ENCODE measurements at places on chromosomes 4 and X. TPM values are rescaled to one million over a fixed set of nuclear protein-coding genes. Genes with fewer than 3 reads are reported as not detected.

The SMR3B gene
- not detected for total RNA-seq

The NDUFA1 gene
- total RNA-seq, result 82.7 TPM

GRCh38 chr4:6472008-6472386 is 417 bp downstream of the PPP2R2C start:
- no peak for DNase-seq
- H3K27me3 ChIP-seq, result peaks cover 13% of the 10 kb centered on the region
- H3K4me1 ChIP-seq, result peaks cover 9% of the 10 kb centered on the region
- H3K27ac ChIP-seq, result no peak overlapping the region

DNA sequence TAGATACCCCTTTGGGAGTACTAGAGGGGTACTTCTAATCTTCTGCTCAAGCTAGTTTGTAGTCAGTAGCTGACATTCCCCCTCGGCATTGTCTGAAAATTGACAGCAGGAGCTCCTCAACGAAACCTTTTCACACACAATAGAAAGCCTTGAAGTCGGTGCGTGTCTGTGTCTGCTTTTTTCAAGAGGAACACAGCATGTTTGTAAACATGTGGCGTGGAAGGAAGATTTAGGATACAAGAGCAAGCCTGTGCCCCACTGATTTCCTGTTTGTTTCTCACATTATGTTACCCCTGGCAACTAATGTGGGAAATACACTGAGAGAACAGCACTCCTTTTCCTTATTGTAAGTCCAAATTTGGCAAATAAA is 252.6 kb downstream of the ANKRD50 start:
- H3K36me3 ChIP-seq, result no peaks in the 10 kb centered on the region
- no peaks in the 10 kb centered on the region for H3K4me1 ChIP-seq
- no peaks in the 10 kb centered on the region for H3K27me3 ChIP-seq
- no peak overlapping the region for H3K27ac ChIP-seq
- no peak for DNase-seq

- peaks cover 68% of the 10 kb centered on the region for H3K36me3 ChIP-seq
- H3K27me3 ChIP-seq, result no peaks in the 10 kb centered on the region
- no peak for DNase-seq
- H3K27ac ChIP-seq, result no peak overlapping the region
- no peak overlapping the region for H3K4me3 ChIP-seq
- H3K4me1 ChIP-seq, result no peaks in the 10 kb centered on the region
Observed at GRCh38 chrX:136867518-136867917, 13.0 kb downstream of the RBMX start.

DNA sequence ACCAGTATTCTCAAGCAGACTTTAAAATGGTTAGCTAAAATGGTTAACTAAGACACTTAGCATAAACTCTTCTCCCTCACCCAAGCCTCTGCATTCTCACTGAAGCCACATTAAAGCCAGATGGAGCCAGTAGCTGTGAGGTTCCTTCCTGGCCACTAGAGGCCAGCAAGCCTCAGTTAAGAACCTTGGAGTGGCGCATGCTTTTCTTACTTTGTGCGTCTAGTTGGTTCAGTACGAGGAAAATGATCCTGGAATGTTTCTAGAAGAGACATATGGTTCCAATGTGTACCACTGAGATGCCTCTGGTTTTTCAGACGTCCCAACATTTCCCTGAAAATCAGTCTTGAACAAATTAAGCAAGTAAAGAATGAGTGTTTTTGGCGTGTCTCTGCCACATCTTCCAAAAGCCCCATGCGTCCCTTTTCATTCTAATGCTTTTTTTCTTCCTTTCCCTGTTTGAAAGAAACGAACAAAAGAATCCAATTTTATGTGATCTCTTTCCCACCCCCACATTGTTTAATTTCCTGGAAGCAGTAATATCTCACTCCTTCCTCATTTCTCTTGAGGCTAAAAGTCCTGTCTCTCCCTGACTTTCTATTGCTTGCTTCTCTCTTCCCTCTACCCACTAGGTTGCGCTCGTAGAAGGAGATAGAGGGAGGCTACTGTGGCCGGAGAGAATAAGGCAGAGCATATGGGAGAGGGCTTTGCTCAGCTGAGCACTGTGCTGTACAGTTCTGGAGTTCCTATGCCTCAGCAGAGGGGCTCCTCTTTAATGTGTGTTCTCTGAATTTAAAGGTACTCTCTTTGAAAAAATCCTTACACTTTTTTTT is 82.9 kb upstream of the TAB3 start:
- no peak overlapping the region for H3K27ac ChIP-seq
- no peaks in the 10 kb centered on the region for H3K4me1 ChIP-seq
- no peak for DNase-seq
- no peaks in the 10 kb centered on the region for H3K27me3 ChIP-seq
- H3K4me3 ChIP-seq, result no peak overlapping the region

GRCh38 chr4:65399084-65399483 is 271.2 kb downstream of the EPHA5 start:
- no peaks in the 10 kb centered on the region for H3K36me3 ChIP-seq
- DNase-seq, result no peak
- no peak overlapping the region for H3K4me3 ChIP-seq
- H3K27ac ChIP-seq, result no peak overlapping the region
- no peaks in the 10 kb centered on the region for H3K27me3 ChIP-seq

DNA sequence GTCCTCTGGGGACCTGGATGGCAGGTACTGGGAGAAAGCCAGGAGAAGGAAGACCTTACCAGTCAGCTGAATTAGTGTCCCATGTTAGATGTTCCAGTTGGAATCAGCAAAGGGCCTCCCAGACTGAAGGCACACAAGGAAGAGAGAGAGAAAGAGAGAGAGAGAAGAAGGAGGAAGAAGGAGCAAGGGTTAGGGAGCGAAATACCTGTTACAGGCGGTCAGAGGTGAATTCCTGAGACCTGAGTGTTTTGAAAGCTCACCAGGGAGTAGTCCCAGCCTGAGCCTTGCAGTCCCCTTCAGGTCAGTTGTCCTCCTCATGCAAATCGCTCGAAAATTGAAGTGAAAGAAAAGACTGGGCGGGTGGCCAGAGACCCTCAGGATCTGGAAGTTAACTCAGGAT is 60.3 kb downstream of the USP11 start:
- H3K4me3 ChIP-seq, result no peak overlapping the region
- H3K27ac ChIP-seq, result no peak overlapping the region
- H3K4me1 ChIP-seq, result no peaks in the 10 kb centered on the region
- H3K36me3 ChIP-seq, result no peaks in the 10 kb centered on the region
- no peak for DNase-seq
- H3K27me3 ChIP-seq, result no peaks in the 10 kb centered on the region

DNA sequence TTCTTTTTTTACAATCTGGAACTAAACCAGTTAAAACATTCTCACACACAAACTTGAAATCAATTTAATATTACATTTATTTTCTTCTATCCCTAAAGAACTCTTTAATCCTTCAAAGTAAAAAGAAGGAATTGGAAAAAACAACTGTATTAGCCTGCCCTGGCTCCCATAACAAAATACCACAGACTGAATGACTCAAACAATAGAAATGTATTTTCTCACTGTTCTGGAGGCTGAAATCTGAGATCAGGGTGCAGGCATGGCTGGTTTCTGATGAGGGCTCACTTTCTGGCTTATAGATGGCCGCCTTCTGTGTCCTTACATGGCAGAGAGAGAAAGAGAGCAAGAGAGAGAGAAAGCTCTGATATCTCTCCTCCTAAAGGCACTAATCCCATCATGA is 149.4 kb downstream of the PDGFRA start:
- DNase-seq, result no peak
- no peaks in the 10 kb centered on the region for H3K36me3 ChIP-seq
- no peaks in the 10 kb centered on the region for H3K27me3 ChIP-seq
- H3K4me3 ChIP-seq, result no peak overlapping the region
- no peaks in the 10 kb centered on the region for H3K4me1 ChIP-seq

DNA sequence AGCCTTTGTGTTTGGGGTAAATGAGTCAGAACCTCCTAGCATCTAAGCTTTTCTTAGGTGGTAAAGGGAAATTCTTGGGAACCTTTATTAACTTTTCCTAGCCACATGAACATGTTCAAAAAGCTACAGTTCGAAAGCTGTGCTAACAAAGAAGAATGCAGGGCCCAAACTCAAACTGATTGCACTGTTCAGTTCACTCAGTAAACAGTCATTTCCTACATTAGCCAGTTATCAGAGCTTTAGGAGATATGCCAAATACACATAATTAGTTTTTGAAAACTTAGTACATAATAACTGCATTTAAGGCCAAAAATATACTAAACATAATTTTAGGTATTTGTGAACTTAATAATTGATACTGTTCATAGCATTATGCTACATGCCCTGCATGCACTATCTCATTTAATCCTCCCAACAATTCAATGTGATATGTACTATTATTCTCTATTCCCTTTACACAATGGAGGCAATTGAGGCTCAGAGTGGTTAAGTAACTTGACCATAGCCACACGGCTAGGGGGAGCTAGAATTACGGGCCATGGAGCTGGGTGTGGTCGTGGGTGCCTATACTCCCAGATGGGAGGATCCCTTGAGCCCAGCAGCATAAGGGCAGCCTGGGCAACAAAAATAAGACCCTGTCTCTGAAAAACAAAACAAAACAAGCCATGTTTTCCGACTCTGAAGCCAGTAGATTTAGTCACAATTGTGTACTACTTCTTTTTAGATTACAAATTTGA is 43.9 kb upstream of the PDGFRA start:
- DNase-seq, result no peak
- no peaks in the 10 kb centered on the region for H3K36me3 ChIP-seq
- H3K4me3 ChIP-seq, result no peak overlapping the region
- H3K27ac ChIP-seq, result no peak overlapping the region

DNA sequence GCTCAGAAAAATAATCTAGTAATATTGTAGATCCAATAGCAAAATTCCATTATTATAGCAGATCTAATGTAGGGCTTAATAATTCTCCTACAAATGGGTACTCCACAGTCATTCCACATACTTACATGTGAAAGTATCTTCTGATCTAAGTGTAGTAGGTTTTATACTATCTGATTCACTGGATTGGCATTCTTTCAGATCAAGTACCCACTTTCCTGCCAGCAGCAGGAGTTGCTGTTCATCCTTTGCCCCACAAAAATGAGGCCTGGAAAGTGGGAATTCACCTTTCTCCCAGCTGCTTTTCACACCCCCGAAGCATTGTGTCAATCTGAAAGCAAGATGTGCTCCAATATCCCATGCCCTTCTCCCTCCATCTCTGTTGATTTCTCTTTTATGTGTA is 77.1 kb upstream of the RXFP1 start:
- H3K4me1 ChIP-seq, result no peaks in the 10 kb centered on the region
- DNase-seq, result no peak
- peaks cover 5% of the 10 kb centered on the region for H3K27me3 ChIP-seq
- no peaks in the 10 kb centered on the region for H3K36me3 ChIP-seq

DNA sequence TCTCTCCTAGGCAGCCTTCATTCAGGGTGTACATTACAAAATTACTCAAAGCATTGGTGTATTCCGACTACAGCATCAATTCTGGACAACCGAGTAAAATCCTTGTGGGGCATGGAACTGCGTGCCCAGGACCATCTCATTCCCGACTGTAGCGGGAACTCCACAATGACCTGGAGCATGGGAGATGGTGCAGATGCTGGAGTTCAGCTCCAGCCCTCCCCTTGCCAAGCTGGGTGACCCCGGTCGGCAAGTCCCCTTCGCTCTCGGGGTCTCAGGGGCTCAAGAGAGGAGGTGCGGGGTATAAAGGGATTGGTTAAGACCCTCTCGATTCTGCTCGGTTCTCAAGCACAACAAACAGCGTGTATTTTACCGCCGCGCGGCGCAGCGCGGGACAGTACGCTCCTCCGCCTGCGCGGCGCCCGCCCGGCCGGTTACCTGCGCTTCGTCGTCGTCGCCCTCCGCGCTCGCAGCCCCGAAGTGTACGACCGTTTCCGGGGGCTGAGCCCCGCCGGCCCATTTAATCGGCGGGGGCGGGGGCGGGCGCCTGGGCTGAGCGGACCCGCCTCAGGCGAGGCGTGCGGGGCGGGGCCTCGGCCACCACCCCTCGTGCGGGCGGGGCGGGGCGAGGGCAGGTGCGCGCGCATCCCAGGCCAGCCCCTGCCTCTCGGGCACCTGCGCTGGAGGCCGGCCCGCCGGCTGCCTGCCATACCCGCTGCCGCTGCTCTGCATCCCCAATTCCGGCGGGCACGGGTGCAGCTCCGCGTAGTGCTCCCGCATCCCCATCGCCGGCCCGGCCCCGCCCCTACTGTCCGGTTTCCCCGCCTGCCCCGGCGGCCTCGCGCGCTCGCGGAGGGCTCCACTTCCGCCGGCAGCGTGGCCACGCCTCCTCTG is at the start of gene G6PD:
Gene G6PD, minus strand, starts transcription at position 493 of the 891 bp plus-strand sequence. CDS start 691 bp downstream, outside the sequence.
- H3K4me3 ChIP-seq, result peak within 1 kb of the TSS; percentile 83
- H3K4me1 ChIP-seq, result peaks cover 43% of the 10 kb centered on the region
- H3K27ac ChIP-seq, result peak within 1 kb of the TSS; percentile 79
- H3K27me3 ChIP-seq, result no peaks in the 10 kb centered on the region
- peaks cover 32% of the 10 kb centered on the region for H3K36me3 ChIP-seq
- peak; percentile 61 for DNase-seq

GRCh38 chrX:105552395-105552794 is 269.9 kb upstream of the NRK start:
- H3K27ac ChIP-seq, result no peak overlapping the region
- DNase-seq, result peak; percentile 1
- no peak overlapping the region for H3K4me3 ChIP-seq
- no peaks in the 10 kb centered on the region for H3K4me1 ChIP-seq
- no peaks in the 10 kb centered on the region for H3K27me3 ChIP-seq

DNA sequence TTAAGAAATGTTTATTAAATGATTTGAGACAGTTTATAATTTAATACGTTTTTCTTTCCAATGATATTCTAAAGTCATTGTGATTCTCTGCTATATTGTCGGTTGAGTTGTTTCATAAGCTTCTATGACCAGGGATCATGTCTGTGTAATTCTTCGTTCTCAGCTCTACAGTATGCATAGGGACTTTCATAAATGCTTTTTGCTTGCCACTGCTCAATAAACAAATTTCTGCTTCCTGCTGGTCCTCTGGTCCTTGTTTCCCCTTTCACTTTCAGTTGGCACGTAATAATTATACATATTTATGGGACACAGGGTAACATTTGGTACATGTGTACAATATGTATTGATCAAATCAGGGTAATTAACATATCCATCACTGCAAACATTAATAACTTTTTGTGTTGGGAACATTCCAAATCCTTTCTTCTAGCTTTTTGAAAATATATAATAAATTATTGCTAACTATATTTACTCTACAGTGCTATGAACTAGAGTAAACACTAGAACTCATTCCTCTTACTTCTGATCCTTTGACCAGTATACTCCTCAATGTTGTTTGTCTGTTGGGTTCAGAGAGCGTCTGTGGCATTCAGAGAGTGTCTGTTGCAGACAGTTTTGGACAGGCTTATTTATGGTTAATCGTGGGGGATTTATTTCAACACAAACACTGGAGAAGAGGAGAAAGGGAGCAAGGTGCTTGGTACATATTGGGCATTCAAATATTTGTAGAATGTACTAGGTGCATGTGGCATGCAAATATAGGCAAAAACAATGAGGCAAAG is 68.3 kb upstream of the SPANXB1 start:
- H3K4me3 ChIP-seq, result no peak overlapping the region
- H3K4me1 ChIP-seq, result no peaks in the 10 kb centered on the region
- H3K27me3 ChIP-seq, result no peaks in the 10 kb centered on the region
- no peak for DNase-seq
- H3K27ac ChIP-seq, result no peak overlapping the region
- H3K36me3 ChIP-seq, result no peaks in the 10 kb centered on the region

- no peak overlapping the region for H3K27ac ChIP-seq
- no peaks in the 10 kb centered on the region for H3K36me3 ChIP-seq
- H3K4me1 ChIP-seq, result no peaks in the 10 kb centered on the region
- DNase-seq, result no peak
- no peaks in the 10 kb centered on the region for H3K27me3 ChIP-seq
- no peak overlapping the region for H3K4me3 ChIP-seq
Observed at GRCh38 chr4:108972613-108973283, 209.9 kb upstream of the ETNPPL start.
